Breast epithelium (tissue), 4 donors: ENCODE measurements at places on chromosomes 16 and 17. TPM values are rescaled to one million over a fixed set of nuclear protein-coding genes. Genes with fewer than 3 reads are reported as not detected.

DNA sequence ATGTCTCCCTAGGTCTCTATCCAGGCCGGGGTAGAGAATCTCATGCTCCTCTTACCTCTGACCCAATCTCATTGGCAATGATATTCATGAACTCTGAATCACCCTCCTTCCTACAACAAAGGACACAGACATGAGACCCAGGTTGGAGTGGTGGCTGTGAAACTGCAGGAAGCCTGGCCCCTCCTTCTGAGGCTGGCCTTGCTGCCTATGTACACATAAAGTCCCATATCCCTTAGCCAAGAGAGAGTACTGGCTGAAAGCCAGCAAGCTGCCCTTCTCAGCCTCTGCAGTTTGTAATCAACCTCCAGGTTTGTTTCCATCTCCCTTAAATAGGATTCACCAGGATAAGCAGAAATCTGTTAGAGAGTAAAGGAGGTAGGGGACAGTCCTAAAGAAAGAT is 10.6 kb downstream of the AARSD1 start:
- no peak for DNase-seq

- no peak for DNase-seq
Measured at GRCh38 chr17:6471531-6472465, 27.5 kb downstream of the PIMREG start.

DNA sequence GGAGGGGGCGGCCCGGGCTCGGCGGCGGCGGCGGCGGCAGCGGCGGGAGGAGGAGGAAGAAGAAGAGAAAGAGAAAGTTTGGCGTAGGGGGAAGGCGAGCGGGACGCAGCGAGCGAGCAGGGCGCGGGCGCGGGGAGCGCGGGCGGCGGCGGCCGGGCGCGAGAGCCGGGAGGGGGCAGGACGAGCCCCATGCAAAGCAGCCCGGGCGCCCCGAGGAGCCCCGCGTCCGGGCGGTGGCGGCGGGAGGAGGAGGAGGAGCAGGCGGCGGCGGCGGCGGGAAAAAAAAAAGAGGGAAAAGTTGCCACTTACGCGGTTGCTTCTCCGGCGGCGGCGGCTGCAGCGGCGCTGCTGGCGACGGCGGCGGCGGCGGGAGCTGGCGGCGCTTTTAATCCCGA is 10.3 kb upstream of the ZFHX3 start:
- DNase-seq, result no peak

DNA sequence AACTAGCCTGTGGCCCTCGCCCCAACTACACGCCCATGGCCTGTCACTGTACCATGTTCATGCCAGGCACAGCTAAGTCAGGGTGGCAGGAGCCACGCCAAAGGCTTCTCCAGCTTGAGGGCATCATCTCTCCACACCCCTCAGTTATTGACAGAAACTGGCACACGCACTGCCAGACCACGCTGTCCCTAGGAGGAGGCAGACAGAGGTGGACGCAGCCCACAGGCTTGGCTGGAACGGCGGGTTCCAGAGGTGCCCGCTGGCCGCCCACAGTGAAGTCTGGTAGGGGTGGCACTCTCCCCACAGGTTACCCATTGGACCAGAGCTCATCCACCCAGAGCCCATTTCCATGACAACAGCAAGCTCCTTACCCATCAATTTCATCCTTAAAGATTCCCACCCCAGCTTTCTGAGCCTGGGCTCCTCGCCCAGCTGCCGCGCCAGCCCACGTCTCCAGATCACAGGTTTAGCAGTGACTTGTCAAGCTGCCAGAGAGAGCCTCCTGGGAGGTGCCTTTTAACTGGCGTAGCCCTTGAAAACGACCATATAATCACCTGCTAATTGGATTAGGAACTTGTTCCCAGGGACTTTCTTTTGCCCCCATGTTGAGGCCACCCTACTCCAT is 27.9 kb downstream of the RPRML start:
- no peak for DNase-seq

- no peak for DNase-seq
Measured at GRCh38 chr17:59669411-59669810, 37.8 kb downstream of the PTRH2 start.

DNA sequence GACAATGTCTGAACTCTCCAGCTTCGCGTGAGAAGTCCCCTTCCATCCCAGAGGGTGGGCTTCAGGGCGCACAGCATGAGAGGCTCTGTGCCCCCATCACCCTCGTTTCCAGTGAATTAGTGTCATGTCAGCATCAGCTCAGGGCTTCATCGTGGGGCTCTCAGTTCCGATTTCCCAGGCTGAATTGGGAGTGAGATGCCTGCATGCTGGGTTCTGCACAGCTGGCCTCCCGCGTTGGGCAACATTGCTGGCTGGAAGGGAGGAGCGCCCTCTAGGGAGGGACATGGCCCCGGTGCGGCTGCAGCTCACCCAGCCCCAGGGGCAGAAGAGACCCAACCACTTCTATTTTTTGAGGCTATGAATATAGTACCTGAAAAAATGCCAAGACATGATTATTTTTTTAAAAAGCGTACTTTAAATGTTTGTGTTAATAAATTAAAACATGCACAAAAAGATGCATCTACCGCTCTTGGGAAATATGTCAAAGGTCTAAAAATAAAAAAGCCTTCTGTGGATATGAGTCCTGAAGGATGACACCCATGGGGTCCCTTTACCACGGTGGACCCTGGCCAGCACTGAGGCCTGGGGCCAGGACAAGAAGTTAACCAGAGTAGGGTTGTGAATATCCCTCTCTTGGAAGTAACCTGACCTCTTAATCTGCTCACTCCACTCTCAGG is 10.5 kb upstream of the ITGAD start:
- DNase-seq, result peak; percentile 33

DNA sequence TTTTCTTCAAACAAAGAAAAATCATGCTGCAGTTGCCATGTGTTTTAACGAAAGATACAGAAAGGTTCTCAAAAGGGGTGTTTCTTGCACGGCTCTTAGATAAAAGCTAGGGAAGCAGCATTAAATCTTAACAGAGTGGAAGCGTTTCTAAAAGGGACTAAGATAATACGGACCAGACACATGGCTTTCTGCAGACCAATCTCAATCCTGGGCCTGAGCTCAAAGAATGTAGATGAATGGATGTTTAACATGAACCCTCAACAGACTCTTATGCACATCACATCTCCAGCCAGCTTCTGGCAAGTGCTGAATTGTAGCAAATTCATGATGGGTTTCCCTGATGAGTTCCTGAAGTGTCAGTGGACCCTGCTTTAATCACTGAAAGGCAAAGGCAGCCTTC is 80.2 kb upstream of the COX10 start:
- DNase-seq, result no peak

DNA sequence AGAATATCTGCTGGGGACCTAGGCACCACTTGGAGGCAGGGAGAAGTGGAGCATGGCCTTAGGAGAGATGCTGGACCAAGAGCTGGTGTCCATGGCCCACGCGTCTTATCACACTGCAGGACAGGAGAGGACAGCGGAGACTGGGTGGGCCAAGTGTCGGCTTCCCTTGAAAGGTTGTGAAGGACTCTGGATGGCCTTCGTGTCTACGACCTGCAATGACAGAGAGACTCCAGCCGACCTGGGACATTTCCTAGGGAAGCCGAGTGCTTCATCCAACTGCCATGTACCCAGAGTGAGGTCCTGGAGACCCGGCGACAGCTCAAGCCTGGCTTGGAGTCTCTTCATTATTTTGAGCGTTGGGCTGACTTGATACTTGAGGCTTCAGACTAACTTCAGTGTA is 20.5 kb downstream of the C1QTNF1 start:
- DNase-seq, result no peak

DNA sequence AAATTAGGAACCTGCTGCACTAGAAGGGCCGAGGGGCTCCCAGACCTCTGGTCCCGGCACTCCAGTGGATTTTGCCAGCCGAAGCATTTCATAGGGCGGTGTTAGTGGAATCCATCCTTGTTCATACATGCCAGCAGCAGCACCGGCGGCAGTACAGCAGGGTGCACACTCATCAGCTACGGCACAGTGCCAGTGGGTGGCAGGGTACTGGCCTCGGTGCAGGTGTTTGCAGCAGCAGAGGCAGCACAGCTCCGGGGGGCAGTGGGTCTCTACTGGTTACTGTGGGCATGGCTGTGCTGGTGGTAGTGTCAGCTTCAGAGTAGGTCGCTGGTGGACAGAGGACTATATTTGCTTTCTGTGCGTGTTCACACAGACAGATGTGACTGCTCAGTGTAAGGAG is 985.7 kb downstream of the CDH8 start:
- no peak for DNase-seq

- DNase-seq, result no peak
Measured at GRCh38 chr16:78706637-78707036, 607.2 kb downstream of the WWOX start.

GRCh38 chr17:560432-560873 is 154.2 kb downstream of the VPS53 start:
- DNase-seq, result no peak

DNA sequence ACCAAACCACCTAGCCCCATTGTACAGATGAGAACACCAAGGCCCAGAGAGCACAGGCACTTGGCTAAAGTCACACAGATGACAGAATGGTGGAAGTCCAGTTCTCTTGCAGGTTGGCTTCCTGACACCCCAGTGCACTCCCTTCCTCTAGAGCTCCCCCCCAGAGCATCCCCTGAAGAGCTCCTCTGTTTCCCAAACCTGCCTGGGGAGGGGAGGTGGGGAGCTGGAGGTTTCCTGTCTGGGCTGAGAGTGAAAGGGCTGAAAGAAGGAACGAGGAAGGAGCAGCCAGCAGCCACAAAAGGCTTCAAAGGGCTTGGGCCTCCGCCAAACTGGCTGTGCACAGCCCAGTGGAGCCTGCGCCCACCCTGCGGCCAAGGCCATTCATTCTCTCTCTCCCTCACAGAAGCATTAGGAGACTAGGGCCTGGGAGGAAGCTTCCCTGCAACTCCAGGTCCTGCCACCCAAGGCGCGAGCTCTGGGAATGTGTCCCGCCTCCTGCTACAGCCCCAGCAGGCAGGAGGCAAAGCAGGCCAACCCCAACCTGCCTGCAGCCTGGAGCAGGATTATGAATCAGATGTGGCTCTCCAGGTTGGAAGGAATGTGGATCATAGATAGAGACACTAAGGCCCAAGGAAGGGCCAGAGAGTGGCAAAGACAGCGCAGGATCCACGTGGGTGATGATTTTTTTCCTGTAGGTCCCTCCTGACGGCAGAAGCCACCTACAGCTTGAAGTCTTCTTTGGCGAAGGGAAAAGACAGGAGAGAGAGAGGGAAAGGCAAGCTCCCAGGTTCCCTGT is 913 bp downstream of the SLC13A5 start:
- peak; percentile 64 for DNase-seq

Gene TNP2
- not detected for total RNA-seq

Gene RNF167
- total RNA-seq, result 38.3 TPM

Gene SLC25A19
- total RNA-seq, result 11.4 TPM

Gene SEC14L1
- 59.6 TPM for total RNA-seq

Gene TP53TG3D
- 1.6 TPM for total RNA-seq

Gene NLRP1
- total RNA-seq, result 29.6 TPM
